ENCODE measurements at places on chromosomes 4 and X.

DNA sequence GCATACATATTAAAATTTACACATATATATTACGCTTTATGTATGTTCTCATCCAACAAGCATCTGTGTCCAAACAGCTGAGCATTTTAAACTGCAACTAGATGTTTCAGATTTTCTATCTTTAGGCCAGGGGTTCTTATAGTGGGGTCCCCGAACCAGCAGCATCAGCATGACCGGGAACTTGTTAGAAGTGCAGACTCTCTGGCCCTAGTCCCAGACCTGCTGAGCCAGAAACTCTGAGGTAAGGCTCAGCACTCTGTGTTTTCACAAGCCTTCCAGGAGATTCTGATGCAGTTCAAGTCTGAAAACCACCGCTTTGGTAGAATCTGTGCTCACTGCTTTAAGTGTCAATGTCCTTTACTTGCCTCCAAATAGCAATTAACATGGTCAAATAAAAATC lies 266.2 kb upstream of the CASK start:
- DNase-seq, result no peak

GRCh38 chr4:104447294-104447693 lies 47.4 kb downstream of the CXXC4 start:
- DNase-seq, result no peak

- DNase-seq, result no peak
Observed at GRCh38 chr4:126267689-126268088, 952.9 kb downstream of the FAT4 start.

DNA sequence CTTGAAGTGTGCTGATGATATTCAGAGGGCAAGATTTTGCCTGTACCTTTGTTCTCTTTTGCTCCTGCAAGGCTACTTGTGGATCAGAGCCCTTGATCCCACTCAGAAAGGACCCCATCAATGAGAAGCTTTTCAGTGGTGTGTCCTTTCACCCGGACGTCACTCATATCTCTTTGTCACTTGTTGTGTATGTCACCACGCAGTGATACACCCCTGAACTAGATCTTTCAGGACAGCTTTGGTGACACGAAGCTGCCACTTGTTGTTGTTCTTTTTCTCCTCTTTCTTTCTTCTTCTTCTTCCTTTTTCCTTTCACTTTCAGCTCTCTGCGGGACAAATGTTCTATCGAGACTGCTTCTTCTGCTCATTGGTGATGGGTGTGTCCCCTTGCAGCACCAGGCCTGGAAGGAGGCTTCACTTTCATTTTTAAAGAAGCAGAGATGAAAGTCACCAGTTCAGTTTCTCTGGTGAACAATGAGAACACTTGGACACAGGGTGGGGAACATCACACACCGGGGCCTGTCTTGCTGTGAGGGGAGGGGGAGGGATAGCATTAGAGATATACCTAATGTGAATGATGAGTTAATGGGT lies 83.6 kb downstream of the NBDY start:
- DNase-seq, result no peak

DNA sequence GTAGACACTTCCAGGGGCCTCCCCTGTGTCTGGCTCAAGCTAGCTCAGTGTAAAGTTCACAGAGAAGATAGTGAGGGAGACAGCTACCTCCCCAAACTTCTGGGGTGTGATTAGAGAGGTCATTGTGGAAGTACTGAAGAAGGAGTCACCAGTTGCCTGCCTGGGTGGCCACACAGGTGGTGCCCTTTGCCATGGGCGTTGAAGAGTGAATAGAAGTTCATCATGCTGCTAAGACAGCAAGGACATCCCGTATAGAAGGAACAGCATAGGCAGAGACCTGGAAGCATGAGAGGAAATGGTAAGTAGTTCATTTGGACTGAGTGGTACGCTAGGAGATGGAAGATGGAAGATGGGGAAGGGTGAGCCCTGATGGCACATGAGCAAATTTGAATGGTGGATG lies 110.1 kb downstream of the PJA1 start:
- DNase-seq, result no peak

DNA sequence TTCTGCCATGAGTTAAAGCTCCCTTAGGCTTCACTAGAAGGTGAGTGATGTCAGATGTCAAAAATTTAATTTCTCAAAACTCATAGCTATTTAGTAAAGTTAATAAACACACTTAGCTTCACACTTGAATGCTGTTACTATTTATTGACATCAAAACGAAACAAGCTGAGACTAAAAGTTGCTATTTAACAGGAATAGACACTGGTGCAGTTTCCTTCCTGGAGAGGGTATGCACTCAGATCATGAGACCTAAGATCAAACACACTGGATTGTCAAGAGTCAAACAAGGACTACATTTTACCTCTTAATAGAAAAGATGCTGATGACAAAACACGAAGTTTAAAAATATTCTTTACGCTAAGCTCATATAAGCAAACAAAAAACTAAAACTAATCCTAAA lies 18.9 kb downstream of the UPF3B start:
- no peak for DNase-seq

- no peak for DNase-seq
Observed at GRCh38 chrX:13420545-13421183, 100.8 kb upstream of the ATXN3L start.

- no peak for DNase-seq
Observed at GRCh38 chr4:37588150-37588549, 98.0 kb downstream of the RELL1 start.

DNA sequence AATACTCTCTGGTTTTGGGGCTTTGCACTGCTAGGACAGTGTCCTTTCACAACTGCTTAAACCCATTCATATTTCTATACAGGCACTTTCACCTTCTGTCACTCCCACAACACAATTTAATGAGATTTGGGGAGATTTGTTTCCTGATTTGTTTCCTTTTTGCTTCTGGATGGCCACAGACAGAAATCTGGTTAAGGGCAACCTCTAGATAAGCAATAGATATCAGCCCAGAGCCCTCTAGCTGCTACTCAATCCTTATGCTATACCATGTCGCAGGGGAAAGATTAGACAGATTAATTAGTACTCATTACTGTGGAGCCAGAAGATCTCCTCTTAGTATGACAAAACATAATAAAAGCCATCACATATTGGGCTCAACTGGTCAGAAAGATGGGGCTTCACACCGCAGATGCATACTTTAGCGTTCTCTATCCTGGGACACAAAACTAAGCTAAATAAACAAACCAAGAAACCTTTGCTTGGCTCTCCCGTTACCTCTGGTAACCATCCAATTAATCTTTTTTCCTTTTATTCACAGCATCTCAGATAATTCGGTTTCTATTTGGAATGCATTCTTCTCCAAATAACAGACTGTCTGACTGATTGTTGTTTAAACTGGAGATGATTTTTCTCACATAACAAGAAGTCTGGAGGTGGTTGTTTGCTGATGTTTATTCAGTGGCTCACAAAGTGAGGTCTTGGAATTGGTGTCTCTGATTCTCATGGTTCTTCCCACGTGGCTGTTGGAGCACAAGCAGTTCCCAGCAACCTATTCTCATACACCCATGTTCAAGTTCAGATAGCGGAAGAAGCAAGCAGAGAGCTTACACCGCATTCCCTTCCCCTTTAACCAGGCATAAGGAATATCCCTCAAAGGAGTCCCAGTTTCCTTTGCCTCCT lies 41.0 kb upstream of the ZNF330 start:
- DNase-seq, result no peak

DNA sequence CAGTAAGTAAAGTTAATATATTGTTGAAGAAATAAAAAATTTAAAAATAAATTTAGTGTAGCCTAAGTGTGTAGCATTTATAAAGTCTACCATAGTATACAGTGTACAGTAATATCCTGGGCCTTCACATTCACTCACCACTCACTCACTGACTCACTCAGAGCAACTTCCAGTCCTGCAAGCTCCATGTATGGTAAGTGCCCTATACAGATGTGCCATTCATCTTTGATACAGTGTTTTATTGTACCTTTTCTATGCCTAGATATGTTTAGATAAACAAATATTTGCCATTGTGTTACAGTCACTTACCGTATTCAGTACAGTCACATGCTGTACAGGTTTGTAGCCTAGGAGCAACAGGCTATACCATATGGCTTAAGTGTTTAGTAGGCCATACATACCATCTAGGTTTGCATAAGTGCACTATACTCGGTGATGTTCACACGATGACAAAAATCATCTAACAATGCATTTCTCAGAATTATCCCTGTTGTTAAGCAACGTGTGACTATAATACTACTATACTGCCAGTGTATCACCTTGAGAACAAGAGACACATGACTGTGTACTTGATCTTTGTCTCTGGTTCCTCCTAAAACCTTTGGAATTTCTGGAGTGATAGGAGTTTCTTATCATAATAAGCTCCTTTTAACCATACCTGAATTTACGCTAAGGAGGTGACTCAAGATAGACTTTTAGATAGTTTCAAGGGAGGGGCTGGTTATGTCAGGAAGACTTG lies 25.8 kb upstream of the SEPTIN11 start:
- DNase-seq, result no peak

- DNase-seq, result no peak
Observed at GRCh38 chr4:89221167-89221867, 86.3 kb downstream of the GPRIN3 start.

GRCh38 chrX:49111791-49112190 lies 11.7 kb downstream of the GPKOW start:
- DNase-seq, result no peak

DNA sequence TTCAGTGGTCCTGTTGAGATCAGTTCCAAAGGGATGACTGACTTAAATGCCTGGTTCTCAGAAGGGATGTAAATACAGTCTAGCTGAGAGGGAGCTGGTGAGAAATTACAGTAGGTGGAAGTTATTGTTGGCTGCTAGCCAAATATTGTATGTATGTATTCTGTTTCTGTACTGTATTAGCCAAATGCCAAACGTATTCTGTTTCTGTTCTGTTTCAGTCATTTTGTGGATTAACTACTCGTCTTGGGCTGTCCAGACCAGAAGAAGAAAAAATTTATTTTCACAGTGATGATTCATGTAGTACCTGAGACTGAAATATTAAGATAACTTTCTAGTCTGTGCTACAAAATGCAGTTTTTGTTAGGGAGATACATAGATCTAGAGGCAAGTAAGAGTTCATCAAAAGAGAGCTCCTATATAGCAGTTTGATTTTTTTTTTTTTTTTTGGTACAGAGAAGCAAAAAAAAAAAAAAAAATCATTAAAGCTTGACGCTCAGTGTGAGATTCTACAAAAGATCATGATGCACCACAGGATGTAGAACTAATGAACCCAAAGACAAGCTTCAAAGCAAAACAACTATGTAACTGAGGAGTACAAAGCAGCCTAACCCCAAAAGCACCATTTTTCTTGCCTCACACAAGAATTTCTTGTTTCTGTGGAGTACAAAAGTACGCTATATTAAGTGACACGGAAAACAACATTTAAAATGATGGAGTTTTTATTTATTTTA lies 54.8 kb downstream of the CASP6 start:
- DNase-seq, result no peak

- no peak for DNase-seq
Observed at GRCh38 chr4:2862528-2862927, 18.9 kb downstream of the ADD1 start.

DNA sequence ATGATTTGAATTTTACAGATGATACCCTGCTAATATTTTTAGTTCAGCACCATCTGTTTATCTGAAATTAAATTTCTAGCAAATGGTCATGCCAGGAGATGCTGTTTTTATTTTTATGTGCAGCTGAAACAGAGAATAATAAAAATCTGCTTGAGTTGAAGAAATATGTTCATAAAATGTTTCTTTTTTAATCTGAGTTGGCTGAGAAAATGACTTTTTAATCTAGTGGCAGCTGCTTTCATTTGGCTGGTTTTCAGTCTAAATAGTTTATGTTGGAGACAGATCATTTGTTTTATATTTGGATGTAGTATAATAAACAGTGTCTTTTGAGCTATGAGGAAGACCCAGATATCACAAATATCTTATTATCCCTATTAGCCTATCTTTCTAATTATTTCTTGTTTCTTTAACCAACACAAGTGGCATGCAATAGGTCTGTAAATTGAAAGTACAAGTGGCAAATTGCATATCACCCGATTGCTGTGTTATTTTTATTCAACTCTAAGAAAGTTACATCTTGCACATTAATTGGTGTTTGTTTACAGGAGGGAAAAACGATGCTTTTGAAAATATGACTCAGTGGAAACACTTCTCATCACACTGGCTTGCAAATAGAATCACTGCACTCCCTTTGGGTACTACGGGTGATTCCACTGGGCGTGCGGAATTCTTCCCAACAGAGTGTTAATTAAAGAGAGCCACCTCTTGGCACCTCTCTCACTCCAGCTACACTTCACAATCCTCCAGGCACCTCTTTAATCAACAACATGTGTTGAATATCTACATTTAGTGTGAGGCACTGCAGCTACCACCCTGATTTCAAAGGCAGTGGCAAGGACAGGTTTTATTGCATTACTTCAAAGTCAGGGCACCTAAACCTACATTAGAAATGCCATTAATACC lies 51.7 kb upstream of the AP1S2 start:
- DNase-seq, result no peak

DNA sequence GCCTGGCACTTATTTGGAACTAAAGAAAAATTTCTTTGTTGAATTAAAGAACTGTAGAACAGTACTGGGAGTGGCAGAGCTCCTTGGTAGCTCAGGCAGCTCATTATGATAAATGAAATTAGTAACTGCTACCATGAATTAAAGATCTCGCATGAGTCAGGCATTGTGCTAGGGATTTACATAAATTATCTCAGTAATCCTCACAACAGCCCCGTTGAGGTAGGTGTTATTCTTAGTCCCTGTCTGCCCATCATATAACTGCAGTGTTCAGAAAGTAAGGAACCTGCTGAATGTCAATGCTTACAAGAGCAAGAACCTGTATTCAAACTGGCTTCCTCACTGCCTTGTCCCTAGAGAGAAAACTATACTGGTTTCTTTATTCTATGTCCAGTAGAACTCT lies 108.3 kb downstream of the NLGN4X start:
- no peak for DNase-seq

DNA sequence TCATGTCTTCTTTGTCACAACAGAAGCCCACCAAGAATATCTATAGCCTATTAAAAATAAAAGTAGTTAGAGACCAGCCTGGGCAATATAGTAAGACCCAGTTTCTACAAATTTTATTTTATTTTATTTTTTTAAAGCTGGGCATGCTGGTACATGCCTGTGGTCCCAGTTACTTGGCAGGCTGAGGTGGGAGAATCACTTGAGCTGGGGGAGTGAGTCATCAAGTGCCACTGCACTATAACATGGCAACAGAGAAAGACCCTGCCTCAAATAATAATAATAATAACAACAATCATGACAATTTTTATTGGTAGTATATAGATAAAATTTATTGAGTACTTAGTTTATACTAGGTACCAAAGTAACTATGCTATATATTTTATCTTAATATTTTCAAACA lies 93.0 kb upstream of the NPFFR2 start:
- no peak for DNase-seq

- DNase-seq, result no peak
Observed at GRCh38 chrX:153688071-153688470, 345 bp downstream of the SLC6A8 start.

- no peak for DNase-seq
Observed at GRCh38 chr4:150944660-150945059, 70.4 kb downstream of the LRBA start.

GRCh38 chr4:104989371-104989770 lies 157.3 kb upstream of the TET2 start:
- no peak for DNase-seq

DNA sequence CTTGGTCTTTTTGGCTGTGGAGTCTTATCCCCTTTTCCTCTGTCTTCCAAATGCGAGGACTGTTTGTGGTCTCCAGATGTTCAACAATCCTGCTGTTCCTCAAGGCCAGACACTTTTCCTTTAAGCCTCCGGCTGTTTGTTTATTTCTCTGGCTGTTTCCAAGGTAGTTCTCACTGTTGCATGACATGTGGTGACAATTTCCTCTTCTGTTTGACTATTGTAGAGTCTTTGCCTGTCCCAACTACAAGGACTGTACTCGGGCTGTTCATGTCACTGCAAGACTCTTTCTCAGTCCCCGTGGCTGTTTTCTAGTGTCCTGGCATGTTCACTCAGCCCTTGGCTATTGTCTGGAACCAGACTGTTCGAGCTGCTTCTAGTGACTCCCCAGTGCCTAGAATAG lies 50.6 kb downstream of the ZNF157 start:
- DNase-seq, result no peak

All from stimulated activated CD4-positive, alpha-beta T cell treated with anti-CD3 and anti-CD28 coated beads, Interleukin-15, amount 100 ng/mL, for 1 hour (primary cell).